HFF-Myc (cell line): ENCODE measurements at places on chromosomes 6 and 20.

DNA sequence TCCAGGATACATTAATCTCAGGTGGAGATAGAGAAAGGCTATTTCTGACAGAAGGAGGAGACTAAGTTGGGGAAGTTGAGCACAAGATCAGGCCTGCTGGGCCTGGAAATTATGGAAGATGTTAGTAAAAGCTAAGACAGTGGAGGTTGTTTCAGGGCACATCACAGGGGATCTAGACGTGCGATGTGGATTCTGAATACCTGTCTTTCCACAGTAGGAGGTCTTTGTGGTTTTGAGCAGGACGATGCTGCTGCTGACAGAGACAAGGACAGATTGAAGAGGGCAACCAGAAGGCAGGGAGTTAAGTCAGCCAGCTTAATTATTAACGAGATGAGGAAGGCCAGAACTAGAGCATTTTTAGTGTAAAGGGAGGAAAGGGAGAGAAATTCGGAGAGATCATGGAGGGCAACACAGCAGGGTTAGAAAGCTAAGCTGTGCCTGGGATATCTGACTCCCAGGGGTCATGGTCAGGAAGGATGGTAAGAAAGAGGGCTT, 384.9 kb downstream of the MAFB start:
- DNase-seq = no peak

- no peak for DNase-seq
Measured at GRCh38 chr20:2873747-2874041, 413 bp downstream of the PTPRA start.

DNA sequence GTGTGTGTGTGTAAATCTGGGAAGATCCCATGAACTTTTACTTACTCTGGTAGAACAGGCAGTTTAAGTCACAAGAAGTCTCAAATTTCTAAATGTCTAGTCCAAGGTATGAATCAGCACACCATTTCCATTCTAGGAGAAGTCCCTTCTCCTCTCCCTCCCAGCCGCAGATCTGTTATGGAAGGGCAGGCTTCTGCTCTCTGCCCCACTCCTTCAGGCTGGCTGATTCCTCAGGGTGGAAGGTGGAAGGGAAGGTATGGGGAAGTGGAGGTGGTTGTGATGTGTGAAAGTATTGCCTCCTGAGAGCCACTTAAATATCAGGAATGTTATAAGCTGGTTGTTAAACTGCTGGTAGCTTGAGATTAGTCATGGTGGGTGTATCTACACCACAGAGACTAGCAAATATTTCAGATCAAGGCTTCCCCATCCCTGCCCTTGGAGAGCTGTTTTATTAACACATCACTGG, 44.5 kb upstream of the LAMA4 start:
- DNase-seq = peak; percentile 41

- DNase-seq = no peak
Measured at GRCh38 chr6:75608304-75608703, 6.6 kb downstream of the SENP6 start.

- no peak for DNase-seq
Measured at GRCh38 chr20:60024801-60025200, 66.6 kb downstream of the CDH26 start.

GRCh38 chr6:79435746-79436145, 101.5 kb downstream of the LCA5 start:
- DNase-seq = no peak

GRCh38 chr6:24394780-24395437, 7.8 kb upstream of the MRS2 start:
- no peak for DNase-seq

GRCh38 chr6:134519465-134519864, 201.6 kb upstream of the SGK1 start:
- DNase-seq = no peak
